ENCODE measurements at places on chromosomes 3 and 15.
A peak's percentile ranks its signal among the peaks of the same experiment; 100 is the strongest.

- DNase-seq = no peak
Measured at GRCh38 chr3:126971891-126972351, 11.0 kb upstream of the PLXNA1 start.

DNA sequence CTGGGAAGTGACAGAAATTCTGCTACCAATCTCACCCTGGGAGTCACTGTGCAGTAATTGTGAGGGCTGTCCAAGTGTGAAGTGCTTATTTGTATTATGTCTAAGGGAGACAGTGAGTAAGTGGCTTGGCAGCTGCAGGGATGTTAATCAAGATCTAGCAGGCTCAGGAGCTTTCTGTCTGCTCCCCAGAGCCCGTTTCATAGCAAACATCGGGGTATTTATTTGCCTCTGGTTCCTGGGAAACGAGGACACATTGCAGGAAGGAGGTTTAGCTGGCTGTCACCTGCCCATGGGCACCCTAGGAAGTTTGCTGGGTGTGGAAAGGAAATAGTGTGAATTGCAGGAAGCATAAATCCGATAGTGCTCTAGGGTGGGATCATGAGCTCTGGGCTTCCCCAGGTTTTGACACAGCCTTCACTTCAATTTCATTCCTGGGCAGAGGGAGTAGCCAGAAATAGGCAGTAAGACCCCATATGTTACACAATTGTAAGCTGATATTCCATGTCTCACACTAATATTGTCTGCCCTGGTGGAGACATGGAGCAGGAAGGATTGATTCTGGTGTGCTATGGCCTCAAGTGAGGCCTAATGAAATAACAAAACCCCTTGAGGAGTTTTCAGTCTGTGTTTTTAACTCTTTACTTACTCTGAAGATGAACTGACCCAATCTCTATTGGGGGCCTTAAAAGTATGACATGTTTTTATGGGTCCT, 74.1 kb upstream of the MITF start:
- no peak for DNase-seq

GRCh38 chr3:107458871-107459270, 63.9 kb upstream of the BBX start:
- DNase-seq = no peak

DNA sequence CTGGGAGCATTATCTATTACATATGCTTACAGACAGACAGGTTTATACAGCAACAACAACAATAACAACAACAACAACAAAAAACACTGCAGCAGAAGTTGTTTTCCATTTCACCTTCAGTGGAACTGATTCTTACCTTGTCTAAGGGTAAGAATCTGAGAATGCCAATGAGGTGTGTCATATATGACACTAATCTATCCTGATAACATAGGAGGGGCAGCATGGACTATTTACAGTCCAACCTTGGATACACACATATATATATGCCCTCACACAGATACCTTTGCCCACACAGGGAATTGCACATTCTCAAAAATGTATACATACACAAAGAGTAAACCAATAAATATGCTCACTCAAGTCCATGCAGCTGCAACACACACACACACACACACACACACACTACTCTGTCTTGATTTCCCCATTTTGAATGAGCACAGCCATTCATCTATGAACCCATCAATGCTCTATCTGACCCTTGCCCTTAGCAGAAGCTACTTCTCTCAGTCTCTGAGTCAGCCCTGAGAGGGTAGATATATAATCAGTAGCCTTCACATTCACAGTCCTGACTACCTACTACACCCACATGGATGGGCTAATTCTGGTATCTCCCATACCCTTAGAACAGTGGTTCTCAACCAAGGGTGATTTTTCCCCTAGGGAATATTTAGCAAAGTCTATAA, 9.7 kb upstream of the TRANK1 start:
- no peak for DNase-seq

GRCh38 chr15:75349851-75350588, 3.2 kb downstream of the NEIL1 start:
- DNase-seq = no peak

- no peak for DNase-seq
Measured at GRCh38 chr15:50820808-50821382, 55.4 kb upstream of the SPPL2A start.

- no peak for DNase-seq
Measured at GRCh38 chr15:70140543-70141375, 43.0 kb upstream of the TLE3 start.

DNA sequence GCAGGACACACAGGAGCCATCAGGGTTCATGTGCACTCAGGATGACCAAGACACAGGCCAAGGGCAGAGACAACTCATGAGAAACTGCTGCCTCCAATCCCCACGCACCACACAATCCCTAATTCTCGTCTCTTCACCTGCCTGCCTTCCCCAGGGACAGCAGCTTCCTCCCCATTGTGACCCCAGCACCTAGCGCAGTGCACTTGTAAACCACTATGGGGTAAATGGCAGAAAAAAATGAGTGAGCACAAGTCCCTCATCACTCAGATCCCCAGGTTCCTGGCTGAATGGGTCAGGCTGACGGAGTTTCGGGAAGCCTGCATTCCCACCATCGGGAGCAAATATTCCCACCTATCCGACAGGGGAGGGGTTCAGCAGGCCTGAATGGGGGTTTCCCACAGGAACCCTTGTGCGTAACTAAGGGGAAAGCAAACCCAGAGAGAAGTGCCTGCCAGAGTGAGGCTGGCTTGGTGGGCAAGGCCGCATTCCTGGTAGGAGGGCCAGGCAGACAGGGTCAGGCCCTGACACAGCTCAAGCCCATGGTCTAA, 18.8 kb downstream of the PLXNB1 start:
- DNase-seq = no peak

DNA sequence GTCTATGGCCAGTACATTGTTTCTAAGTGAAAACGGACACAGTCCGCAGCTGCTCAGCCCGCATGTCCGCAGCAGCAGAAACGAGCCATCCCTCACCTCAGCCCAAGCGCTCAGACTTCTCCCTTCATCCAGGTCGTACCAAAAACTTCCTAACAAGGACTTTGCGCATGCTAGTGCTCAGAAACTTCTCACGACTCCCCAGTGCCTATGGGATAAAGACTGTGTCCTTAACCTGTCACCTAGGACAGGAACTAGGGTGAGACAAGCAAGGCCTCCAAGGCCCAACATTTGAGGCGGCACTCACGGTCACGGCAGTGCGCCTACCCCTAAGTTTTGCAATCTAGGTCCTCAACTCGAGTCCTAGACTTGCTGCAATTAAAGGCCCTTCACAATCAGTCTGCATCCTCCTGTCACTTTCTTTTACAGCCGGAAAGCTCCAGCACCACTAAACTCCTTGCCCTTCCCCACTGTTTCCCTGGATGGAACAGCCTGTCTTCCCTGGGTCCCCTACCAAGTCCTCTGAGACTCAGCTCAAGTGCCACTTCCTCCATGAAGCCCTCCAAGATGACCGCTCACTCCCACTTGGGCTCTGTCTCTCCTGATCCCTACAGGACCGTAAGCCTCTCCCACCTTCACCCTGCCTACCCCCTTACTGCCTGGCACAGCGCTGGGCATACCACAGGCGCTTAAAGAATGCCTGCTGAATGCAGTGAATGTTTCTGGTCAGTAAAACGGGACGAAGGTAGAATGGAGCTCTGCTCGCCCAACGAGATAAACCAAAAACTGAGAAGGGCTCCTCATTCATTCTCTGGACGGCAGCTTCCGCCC, 1.2 kb downstream of the CLN6 start:
- DNase-seq = no peak

GRCh38 chr3:27540231-27540630, 56.0 kb upstream of the SLC4A7 start:
- no peak for DNase-seq

GRCh38 chr3:185887066-185887465, 50.7 kb downstream of the TRA2B start:
- no peak for DNase-seq

DNA sequence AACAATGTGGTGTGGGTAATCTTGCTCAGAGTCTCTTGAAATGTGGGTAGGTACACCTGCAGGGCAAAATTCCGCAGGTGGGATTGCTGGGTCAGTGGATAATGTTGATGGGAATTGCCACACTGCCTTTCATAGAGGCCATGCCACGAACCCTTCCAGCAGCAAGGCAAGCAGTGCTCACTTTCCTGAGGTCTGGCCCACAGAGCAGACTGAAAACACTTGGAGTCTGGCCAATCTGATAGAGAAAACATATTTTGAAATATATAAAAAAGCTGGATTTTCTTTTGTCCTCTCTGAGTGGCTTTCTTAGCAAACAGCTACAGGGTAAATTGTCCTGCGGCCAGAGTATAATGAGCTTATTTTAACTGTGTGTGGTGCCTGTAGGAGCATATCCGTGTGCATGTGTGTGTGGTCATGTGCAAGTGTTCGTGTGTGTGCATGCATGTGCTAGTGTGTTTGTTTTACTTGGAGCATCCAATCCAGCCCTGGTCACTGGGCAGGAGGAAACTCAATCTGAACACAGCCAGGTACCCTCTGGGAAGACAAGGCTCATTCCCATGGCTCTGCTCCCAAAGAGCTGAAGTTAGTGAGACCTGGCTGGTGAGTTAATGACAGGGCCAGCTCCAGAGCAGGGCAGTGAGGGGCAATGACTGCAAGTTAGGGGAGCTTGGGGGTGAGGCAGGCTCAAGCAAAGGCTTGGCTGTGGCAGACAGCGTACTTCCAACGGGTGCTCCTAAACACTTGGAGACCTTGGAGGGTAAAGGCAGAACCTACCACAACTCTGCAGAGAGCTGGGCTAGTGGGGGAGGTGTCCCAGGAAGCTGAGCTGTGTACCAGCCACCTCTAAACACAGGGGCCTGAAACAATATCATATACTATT, 91.3 kb downstream of the PLXNA1 start:
- DNase-seq = no peak

GRCh38 chr15:40352281-40352901, 1.6 kb downstream of the PHGR1 start:
- no peak for DNase-seq

GRCh38 chr3:9730657-9731205, 804 bp upstream of the BRPF1 start:
- DNase-seq = no peak

- no peak for DNase-seq
Measured at GRCh38 chr3:30492322-30493192, 113.8 kb upstream of the TGFBR2 start.

- DNase-seq = no peak
Measured at GRCh38 chr3:104316118-104316517, 1050.6 kb upstream of the ALCAM start.

- DNase-seq = no peak
Measured at GRCh38 chr3:168611826-168612225, 516.1 kb upstream of the GOLIM4 start.

DNA sequence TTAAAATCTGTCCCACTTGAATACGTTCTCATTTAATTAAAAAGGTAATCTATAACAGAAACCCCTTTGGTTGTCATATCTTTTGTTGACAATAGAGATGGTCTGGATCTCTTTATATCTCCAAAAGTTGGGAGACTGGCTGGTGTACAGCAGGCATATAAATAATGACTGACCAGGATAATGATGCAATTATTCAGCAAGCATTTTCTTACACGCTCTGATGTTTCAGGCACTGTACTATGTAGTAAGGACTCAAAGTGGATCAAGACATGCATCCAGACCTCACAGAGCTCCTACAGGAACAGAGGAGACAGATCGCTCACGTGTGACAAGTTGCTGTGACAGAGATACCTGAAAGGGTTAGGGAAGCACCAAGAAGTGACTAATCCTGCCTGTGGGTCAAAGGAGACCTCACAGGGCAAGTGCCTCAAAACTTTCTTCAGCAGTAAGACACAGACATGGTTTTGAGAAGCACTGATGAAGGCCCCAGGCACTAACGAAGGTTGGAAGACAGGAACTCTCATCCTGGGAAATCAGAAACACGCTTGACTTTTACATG, 25.7 kb downstream of the VPS39 start:
- no peak for DNase-seq

GRCh38 chr3:187572441-187572840, 97.8 kb downstream of the SST start:
- no peak for DNase-seq

- peak; percentile 53 for DNase-seq
Measured at GRCh38 chr15:66251790-66252684, 1.5 kb downstream of the MEGF11 start.

DNA sequence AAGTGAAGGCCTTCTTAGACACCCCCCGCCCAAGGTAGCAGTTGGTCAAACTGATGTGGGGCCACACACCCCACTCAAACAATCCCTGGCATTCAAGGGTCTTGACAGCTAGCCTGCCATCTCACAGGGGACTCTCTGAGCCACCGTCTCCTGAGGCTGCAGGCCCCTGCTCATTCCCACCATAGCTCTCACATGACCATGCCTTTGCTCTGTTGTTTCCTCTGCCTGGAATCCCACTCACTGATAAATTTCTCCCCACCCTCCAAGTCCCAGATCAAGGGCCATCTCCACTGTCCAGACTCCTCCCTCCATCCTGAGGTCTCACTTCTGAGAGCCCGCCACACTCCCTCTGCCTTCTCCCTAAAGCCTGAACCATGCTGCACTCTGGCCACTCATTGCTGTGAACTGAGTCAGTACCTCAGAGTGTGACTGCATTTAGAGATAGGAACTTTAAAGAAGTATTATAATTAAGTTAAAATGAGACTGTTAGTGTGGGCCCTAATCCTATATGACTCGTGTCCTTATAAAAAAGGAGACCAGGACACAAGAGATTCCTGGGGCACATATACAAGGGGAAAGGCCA, 10.0 kb downstream of the WNT7A start:
- no peak for DNase-seq

- no peak for DNase-seq
Measured at GRCh38 chr15:88538972-88539371, 7.5 kb downstream of the DET1 start.

DNA sequence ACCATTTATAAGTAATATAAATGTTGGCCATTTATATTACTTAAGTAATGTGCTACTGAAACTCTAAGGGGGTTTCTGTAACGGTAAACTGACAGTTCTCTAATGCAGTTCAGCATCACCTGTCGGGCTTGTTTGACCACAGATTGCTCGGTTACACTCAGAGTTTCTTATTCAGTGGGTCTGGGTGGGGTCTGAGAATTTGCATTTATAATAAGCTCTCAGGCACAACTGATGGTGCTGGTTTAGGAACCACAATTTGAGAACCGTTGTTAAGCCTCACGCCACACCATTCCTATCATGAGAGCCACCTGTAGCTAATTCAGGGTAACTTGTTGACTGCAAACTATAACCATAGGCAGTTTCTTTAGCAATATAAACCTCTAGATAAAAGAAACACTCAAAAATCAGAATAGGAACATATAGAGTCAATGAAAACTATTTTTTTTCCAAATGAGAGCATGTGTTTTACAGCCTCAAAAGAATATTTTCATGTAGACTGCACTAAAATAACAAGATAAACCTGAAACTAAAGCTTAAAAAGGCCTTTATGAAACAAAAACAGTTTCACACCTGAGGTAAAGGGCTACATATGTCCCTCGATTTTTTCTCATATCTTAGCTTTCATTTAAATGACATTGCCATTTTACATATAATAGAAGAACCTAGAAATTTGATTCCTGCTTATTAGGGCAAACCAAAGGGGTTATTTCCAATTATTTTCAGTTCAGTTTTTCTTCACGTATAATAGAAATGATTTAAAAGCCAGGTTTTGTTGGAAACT, 604.8 kb downstream of the UNC13C start:
- no peak for DNase-seq
